ENCODE measurements at places on chromosomes 1 and 21. TPM values are rescaled to one million over a fixed set of nuclear protein-coding genes. Genes with fewer than 3 reads are reported as not detected.

DNA sequence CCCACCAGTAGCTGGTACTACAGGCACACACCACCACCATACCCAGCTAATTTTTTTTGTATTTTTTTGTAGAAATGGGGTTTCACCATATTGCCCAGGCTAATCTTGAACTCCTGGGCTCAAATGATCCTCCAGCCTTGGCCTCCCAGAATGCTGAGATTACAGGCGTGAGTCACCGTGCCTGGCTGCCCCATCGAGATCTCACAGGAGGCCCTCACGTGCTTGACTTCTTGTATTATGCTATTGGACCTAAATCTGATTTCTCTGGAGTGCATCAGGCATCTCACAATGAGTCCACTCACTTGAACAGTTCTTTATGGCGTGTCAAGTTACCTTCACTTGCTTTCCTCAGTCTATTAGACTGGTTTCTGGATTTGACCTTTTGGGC, 9.3 kb upstream of the RSRP1 start:
- DNase-seq, result no peak

- DNase-seq, result no peak
Measured at GRCh38 chr1:109247401-109248365, 1.7 kb upstream of the CELSR2 start.

DNA sequence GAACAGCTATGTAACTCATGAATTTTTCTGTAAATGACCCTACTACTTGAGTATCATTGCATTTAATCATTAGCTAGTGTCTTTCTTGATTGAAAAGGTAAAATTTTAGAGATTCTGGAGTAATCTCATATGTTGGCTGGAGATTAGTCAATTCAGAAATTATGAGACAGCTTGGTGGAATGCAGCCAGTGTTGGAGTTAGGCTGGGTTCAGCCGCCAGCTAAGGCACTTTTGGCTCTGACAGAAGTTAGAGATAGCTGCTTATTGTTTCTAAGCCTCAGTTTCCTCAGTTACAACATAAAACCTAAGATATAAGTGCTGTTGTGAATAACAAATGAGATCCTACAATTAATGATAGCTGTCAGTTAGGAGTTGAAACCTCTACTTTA, 49.4 kb downstream of the TBCE start:
- DNase-seq, result no peak

GRCh38 chr1:106768501-106768900, 288.0 kb upstream of the PRMT6 start:
- DNase-seq, result no peak

The NEGR1 gene
- not detected for total RNA-seq

The CXADR gene
- 6.6 TPM for total RNA-seq

Data from OCI-LY7 (cell line).